ENCODE measurements at places on chromosomes 5 and 9.

- DNase-seq = no peak
Measured at GRCh38 chr5:88722546-88723073, 160.4 kb downstream of the MEF2C start.

GRCh38 chr5:79357398-79357797, 121.5 kb downstream of the JMY start:
- no peak for DNase-seq

- DNase-seq = no peak
Measured at GRCh38 chr5:115531787-115532367, 12.7 kb downstream of the FEM1C start.

GRCh38 chr5:63928451-63928850, 33.8 kb downstream of the HTR1A start:
- no peak for DNase-seq

- no peak for DNase-seq
Measured at GRCh38 chr5:145776886-145777285, 58.3 kb downstream of the PRELID2 start.

GRCh38 chr9:106862821-106863720, at the start of gene ZNF462:
Gene ZNF462 (plus strand): TSS chr9:106863166. CDS start chr9:106923384, 60,218 bp downstream.
- no peak for DNase-seq

DNA sequence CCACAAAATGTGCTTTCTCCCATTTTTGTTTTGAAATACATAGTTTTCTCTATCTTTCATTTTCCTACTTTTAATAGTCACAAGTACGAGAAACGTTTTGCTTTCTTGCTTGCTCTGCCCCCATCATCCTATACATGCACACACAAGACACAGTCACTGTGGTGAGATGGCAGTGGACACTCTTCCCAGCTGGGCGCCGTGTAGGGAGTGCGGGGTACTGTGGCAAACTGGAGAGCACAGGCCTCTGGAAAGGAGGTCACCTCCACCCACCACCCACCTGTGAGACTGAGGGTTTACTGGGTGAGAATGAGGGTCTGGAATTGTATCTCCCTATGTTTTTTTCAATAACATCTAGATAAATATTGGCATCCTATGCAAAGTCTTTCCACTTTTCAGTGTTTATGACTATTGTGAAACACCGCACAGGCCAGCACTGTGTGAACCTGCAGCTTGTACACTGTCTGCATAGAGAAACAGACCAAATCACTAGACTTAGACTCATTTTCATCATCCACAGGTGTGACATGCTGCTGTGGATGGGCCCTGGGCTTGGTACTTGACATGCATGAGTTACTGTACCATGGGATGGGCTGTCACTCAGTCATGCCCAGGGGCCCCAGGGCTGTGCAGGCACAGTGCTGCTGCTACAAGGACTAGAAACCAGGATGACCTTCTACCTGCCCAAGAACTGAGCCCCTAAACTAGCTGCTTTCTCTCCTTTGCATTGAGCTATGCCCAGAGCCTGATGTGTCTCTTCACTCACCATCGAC, 118.1 kb upstream of the LMX1B start:
- DNase-seq = no peak

DNA sequence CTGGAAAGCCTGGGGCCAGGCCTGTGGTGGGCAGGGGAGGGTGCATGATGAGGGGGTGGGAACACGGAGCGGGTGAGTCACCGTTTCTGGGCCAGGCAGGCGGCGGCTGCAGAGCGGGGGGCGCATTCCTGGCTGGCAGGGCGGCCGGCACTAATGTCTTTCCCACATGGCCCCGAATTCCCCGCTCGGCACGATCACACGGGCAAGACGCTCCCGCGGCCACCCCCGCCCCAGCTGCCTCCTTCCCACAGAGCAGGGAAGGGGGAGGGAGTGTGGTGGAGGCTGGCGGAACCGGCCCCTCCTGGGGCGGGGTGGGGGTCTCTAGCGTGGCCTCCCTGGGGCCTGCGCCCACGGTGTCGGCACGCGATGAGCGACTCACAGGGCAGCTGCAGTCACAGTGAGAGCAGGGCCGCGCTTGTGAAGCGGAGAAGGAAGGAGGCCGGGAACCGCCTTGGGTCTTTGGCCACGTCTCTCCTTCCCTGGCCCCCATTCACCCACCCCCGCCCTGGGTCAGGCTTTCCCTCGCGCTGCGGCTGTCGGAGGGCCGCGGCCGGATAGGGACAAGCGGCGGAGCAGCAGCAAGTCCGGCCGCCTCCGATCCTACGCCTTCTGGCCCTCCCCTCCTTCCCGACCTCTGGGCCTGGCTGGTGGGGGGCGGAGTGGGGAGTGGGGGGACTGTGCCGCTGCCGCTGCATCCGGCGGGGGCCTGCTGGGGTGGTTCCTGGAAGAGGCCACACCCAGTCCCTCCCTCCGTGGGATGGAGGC, 48.9 kb downstream of the CXXC5 start:
- no peak for DNase-seq

GRCh38 chr9:128288273-128289004, 12.4 kb downstream of the SWI5 start:
- DNase-seq = no peak

DNA sequence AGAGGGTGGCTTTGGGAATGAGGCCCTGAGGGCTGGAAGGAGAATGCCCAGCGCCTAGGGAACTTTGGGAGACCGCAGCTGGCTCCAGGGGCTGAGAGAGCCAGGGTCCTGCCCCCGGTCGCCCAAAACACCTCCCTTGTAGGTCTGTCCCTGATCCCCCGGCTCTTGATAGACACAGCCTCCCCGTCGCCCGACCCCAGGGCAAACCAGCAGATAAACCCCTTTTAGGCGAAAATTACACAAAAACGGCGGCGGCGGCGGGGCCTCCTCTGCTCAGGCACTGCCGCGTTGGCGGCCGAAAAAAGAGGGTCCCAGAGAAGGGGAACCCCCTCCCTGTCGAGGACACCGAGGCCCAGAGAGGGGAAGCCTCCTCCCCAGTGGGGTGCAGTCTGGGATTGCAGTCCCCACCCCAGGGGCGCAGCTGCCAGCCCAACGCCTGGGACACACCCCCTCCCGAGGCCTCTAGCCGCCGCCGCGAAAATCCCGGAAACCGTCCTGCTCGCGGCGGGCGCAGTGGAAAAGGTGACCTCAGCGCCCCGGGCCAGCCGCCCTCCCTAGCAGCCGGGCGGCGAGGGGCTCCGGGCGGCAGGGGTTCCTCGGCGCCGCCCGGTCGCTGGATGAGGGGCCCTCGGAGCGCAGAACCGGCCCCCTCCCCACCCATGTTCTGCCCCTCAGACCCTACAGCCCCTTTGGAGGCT, 3.1 kb upstream of the BARX1 start:
- DNase-seq = no peak

GRCh38 chr5:14450018-14450524, 131.5 kb upstream of the OTULINL start:
- no peak for DNase-seq

- DNase-seq = no peak
Measured at GRCh38 chr5:139710319-139711066, 62.3 kb downstream of the CXXC5 start.

- no peak for DNase-seq
Measured at GRCh38 chr5:179608131-179608581, 15.3 kb downstream of the HNRNPH1 start.

- DNase-seq = no peak
Measured at GRCh38 chr5:43569236-43569746, 12.4 kb upstream of the PAIP1 start.

GRCh38 chr9:70352356-70352755, 62.1 kb downstream of the KLF9 start:
- DNase-seq = no peak

DNA sequence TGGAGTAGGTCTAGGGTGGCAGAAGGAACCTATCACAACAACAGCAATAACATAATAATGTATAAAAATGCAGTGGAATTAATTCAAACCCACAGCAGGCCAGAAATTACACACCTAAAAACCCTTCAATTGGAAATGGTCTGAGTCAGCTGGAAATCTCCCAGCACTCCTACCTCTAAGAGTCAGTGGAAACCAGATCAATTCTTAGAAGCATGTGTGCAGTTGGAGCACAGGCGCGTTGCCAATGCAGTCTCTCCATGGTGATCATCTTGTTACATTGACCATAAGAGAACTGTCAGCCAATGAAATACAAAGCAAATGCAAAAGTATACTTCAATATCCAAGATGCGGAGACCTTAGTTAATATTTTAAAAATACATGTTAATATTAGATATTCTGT, 15.1 kb upstream of the CSNK1G3 start:
- DNase-seq = no peak

GRCh38 chr5:95620870-95621838, 1.3 kb downstream of the GPR150 start:
- DNase-seq = no peak

DNA sequence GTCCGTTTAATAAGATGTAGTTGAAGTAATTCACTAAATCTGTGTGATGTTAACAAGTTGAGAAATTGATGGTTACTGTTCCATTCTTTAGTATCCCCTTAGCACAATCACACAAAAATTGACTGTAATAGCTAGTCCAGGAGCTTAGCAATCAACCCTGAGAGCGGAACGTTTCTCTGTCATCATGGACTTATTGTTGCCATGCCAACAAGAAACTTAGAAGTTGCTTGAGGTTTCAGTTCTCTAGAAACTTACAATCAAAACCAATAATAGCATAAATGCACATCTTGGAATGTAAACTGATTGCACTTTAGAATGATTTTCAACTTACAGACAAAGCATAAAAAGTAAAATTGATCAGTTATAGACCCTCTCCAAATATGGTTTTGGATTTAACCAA, 125.4 kb upstream of the ANKH start:
- DNase-seq = no peak
